GM18507 (cell line): ENCODE measurements at places on chromosomes 7 and 10.

GRCh38 chr10:130961506-130962239 is 349.8 kb downstream of the TCERG1L start:
- no peak for DNase-seq

DNA sequence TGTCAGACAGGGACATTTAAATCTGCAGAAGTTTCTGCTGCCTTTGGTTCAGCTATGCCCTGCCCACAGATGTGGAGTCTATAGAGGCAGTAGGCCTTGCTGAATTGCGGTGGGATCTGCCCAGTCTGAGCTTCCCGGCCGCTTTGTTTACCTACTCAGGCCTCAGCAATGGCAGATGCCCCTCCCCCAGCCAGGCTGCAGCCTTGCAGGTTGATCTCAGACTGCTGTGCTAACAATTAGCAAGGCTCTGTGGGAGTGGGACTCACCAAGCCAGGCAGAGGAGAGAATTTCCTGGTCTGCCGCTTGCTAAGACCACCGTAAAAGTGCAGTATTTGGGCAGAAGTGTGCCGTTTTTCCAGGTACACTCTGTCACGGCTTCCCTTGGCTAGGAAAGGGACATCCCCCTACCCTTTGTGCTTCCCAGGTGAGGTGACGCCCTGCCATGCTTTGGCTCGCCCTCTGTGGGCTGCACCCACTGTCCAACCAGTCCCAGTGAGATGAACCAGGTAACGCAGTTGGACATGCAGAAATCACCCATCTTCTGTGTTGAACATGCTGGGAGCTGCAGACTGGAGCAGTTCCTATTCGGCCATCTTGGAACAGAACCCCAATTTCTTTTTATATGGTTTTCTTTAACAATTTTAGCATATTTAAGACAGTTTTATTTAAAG is 28.4 kb upstream of the VWDE start:
- no peak for DNase-seq

DNA sequence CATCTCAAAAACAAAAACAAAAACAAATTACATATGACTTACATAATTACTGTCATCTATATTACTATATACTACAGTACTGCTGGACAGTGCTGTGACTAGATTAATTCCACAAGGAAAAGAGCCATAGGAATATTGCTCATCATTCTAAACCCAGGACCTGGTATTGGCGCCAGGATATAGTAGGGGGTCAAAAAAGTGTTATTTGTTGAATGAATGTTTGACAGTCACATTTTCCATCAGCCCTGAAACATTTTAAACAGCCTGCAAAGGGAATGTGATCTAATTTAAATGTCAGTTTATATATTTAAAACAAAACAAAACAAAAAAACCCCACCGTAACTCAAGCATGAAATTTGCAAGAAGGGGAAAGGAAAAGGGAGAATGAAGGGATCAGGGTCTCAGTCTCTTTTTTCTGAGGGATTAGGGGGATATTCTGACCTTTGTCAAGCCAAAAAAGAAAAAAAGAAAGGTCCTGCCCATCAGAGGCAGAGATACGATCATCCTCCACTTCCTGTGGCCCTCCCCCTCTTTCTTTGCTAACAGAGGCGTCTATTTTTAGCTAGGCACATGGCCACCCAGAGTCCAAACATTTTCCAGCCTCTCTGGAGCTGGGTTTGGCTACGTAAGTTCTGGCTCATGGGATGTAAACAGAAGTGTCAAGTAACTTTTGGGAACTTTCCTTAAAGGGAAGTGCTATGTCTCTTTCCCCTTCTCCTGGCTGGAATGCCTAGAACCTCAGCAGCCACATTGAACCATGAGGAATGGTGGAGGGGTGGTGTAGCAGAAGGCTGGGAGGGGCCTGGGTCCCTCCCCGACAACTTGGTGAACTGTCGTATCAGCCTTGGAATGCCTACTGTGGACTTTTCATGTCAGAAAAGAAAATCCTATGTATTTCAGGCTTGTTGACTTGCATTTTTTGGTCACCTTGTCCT is 44.6 kb upstream of the DLG5 start:
- no peak for DNase-seq

DNA sequence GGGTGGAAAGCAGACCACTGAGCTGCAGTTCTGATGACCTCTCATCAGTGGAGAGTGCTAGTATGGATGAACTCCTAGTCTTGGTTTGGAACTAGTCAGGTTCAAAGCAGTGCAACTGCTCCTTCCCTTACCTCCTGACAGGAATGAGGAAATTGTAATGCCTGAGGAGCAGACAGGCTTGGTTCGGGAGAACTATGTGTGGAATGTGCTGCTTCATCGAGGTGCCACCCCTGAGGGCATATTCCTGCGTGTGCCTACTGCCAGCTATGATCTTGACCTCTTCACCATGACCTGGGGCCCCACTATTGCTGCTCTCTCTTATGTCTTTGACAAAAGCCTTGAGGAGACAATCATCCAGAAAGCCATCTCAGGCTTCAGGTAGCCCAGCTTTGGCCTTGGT is 27.4 kb upstream of the NFKB2 start:
- no peak for DNase-seq

GRCh38 chr7:44325811-44326241 is 432 bp upstream of the CAMK2B start:
- DNase-seq: no peak

GRCh38 chr10:130751106-130751840 is 560.2 kb downstream of the TCERG1L start:
- no peak for DNase-seq

- no peak for DNase-seq
These were observed 480.5 kb upstream of the ZMIZ1 start for GRCh38 chr10:78588194-78588811.

- DNase-seq: no peak
These were observed 144.6 kb downstream of the SEMA3E start for GRCh38 chr7:83504330-83504729.

DNA sequence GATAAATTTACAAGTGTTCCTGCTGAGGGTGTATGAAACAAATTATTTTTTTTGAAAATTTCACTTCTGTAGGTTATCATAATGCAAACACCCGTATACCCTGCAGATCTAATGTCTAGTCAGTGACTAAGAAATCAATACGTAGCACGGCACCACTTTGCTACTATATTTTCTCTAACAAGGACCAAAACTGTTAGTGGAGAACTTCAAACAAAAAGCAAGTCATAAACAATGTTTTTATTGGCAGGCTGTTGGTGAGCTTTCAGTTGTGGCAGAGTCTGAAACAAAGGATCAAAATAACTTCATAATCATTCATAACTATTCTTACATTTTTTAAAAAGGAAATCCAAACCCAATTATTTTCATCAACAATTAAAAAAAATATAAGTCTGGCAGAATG is 11.8 kb downstream of the SEM1 start:
- no peak for DNase-seq

GRCh38 chr10:126598009-126598408 is 72.5 kb downstream of the C10orf90 start:
- DNase-seq: no peak

DNA sequence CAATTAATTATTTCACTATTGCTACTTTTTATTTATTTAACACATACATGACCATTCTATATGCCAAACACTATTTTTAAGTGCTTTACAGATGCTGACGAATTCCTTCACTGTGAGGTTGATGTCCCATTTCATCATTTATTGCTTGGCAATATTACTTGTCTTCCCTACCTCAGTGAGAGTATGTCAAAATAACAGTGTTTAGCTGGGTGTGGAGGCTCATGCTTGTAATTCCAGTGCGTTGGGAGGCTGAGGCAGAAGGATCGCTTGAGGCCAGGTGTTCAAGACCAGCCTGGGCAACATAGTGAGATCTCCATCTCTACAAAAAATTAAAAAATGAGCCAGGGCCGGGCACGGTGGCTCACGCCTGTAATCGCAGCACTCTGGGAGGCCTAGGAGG is 19.8 kb upstream of the MRC1 start:
- DNase-seq: no peak

- no peak for DNase-seq
These were observed 90.6 kb upstream of the PPP2R2D start for GRCh38 chr10:131810036-131810804.

- DNase-seq: no peak
These were observed 5.7 kb upstream of the EEPD1 start for GRCh38 chr7:36147361-36147760.

GRCh38 chr10:132655735-132656134 is 118.1 kb downstream of the INPP5A start:
- DNase-seq: no peak

DNA sequence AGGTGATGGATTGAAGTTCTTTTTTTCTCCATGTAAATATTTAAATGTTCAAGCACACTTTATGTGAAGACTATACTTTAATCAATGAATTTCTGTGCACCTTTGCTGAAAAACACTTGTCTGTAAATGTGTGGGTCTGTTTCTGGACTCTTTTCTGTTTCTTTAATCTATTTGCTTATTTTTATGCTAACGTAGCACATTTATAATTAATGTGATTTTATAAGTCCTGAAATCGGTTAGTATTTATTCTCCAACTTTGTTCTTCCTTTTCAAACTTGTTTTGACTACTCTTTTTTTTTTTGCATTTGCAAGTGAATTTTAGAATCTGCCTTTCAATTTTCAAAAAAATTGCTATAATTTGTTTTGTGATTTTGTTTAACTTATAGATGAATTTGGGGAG is 334.4 kb downstream of the ATRNL1 start:
- DNase-seq: no peak

- DNase-seq: no peak
These were observed 31.5 kb downstream of the CREB3L2 start for GRCh38 chr7:137970253-137970975.

- no peak for DNase-seq
These were observed 445.5 kb upstream of the MKI67 start for GRCh38 chr10:128571745-128572144.

- no peak for DNase-seq
These were observed 46.3 kb upstream of the HYAL4 start for GRCh38 chr7:123798532-123799188.

DNA sequence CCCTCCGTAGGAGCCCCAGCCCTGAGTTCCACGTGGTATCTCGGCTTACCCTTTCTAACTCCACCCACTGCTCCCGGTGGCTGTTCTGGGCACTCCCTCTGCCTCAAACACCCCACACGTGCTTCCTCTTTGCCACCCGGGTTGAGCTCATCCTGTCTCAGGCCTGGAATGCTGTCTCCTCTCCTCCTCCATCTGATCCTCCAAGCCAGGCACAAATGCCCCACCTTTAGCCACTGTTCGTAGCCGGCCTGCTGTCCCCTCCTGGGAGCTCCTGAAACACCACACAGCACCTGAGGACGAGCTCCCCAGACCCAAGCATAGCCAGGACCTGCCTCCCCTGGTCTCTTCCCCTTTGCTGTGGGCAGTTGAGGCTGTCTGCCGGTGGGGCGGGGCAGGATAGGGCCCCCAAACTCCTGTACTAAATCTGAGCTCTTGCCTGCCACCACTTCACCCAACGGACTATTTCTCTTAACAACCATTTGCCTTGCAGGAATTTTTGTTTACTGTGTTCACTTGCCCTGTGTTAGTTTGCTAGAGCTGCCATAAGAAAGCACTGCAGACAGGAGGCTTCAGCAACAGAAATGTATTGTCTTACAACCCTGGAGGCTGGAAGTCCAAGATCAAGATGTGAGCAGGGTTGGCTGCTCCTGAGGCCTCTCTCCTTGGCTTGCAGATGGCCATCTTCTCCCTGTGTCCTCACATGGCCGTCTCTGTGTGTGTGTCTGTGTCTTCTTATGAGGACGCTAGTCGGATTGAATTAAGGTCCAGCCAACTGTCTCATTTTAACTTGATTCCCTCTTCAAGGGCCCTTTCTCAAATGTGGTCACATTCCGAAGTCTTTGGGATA is 58.3 kb upstream of the SHH start:
- no peak for DNase-seq

GRCh38 chr7:68604541-68604940 is 993.7 kb upstream of the AUTS2 start:
- DNase-seq: no peak

DNA sequence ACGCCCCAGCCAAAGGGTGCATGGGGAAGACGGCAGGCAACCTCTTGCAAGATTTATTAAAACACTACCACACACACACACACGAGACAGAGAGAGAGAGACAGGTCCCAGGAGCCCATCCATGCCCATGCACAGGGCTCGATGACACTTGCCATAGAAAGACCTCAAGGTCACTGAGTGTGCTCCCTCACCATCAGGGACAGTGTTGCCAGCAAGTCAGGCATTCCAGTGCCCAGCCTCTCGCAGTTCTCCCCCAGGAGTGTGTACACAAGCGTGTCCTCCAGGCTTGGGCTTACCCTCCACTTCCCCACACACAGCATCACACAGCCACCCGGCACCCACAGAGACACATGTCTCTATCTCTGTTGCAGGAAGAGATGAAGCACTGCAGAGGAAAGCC is 46.8 kb upstream of the SLF2 start:
- no peak for DNase-seq

- DNase-seq: no peak
These were observed 4.9 kb downstream of the SLC25A13 start for GRCh38 chr7:96316949-96317348.

- no peak for DNase-seq
These were observed 11.7 kb downstream of the ARHGAP19 start for GRCh38 chr10:97280783-97281182.

- no peak for DNase-seq
These were observed 317.2 kb downstream of the GPR158 start for GRCh38 chr10:25492040-25492439.

DNA sequence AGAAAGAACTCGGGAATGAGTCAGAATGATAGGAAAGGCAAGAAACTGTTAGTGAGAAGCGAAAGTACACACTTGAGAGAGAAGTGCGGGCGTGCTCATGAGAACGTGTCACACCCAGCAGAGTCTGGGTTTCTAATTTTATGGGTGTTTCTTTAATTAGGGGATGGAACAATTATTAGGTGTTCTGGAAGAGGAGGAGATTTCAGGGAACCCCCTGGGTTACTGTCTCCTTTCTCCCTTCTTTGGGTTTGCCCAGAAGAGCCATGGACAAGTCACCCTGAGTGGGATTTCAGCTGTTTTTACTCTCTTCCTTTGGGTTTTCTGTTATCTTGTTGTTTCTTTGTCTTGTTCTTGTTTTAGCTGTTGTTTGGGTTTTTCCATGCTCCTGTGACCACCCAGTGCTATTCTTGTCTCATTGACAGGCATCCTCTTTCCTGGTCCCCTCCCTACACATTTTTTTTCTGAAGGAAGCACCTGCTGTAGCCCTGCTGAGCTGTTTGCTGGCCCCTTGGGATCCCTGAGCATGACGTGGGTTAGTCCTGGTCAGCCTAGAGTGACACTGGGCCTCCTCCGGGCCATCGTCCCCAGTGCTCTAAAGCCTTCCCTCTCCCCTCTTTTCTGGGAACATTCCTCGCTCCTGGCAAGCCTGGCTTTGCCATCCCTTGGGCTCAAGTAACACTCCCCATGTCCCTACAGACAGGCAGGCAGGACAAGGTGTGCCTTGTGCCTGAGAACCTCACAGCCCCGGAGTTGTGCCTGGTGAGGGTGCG is 3.5 kb downstream of the SH2D4B start:
- no peak for DNase-seq

GRCh38 chr7:64887756-64888508 is 15.1 kb upstream of the ZNF273 start:
- no peak for DNase-seq

DNA sequence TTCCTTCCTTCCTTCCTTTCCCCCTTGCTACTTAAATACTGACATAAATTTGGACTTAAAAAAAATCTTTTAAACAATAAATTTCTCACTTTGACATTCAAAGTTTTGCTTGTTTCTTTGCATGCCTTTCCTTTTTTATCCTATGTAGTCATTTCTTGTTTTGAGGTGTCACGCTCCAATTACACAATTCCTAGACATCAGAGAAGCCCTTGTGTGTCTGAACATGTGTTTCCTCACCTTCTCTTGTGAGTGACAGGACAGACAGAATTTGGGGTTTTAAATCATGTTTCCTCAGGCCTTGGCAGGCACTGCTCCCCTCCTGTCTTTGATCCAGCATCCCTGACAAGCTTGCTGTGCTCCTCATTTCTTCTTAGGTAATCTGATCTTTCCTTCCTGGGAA is 91.3 kb downstream of the CYTH3 start:
- DNase-seq: no peak
